GM12878 (cell line): ENCODE measurements at places on chromosomes 4 and X.

GRCh38 chr4:162761965-162762364 is 404.7 kb downstream of the NAF1 start:
- DNase-seq = no peak

DNA sequence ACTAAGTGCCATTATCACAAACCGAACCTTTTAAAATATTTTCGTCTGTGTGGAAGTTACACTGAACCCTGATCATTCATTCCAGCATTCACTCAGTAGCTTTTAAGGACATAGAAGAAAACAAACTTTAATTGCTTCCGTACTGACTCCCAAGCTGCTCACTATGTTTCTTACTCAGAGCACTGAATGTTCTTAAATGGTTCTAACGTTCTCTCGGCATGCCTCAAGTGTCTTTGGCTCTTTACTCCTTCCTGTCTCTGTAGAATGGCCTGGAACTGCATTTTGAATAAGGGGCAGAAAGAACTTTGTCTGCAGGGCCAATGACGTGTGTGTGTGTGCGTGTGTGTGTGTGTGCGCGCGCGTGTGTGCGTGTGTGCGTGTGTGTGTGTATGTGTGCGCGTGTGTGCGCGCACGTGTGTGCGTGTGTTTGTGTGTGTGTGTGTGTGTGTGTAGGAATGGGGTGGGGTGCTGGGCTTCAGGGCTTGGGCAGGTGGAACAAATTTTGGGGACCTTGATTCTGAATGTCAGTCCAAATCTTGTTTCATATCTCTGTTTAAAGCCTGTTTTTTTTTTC is 50.5 kb upstream of the PAQR3 start:
- DNase-seq = no peak

DNA sequence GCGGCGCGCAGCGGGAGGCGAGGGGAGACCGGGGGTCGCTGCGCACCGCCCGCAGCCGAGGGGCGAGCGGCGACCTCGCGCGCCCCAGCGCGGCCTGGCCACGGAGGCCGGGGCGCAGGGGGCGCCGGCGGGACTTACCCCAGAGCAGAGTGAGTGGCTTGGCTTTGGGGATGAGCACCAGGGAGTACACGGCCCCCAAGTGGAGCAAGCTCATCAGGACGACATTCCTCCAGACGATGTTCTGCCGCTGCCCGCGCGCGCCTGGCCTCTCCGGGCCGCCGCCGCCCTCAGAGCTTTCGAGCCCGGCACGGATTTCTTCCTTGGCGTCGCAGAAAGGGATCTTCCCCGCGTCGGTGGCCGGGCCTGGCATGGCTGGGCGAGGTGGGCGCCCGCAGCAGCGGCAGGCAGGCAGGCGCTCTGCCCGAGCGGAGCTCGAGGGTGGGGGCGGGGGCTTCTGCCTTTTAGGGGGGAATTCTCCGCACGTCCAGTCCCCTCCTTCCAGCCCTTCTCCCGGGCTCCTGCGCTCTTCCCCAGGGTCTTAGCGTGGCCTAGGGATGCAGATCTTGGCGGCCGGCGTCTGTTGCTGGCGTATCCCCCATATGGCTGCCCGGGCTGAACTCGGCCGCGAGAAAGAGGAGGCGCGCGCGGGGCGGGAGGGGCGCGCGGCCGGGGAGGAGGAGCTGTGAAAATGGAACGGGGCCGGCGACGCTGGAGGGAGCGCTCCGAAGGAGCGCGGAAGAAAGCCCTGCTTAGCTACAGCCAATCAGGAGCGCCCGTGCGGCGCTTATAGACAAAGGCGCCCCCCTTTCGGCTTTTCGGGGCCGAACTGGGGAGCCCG is at the start of gene SCD5:
Gene SCD5 (minus strand): TSS at position 629 of the 838 bp plus-strand sequence. CDS start 259 bp downstream, at position 370.
- no peak for DNase-seq

GRCh38 chrX:22041907-22042530 is 9.9 kb downstream of the PHEX start:
- DNase-seq = no peak

- no peak for DNase-seq
These were observed 338.0 kb downstream of the SPOCK3 start for GRCh38 chr4:166896254-166896653.

DNA sequence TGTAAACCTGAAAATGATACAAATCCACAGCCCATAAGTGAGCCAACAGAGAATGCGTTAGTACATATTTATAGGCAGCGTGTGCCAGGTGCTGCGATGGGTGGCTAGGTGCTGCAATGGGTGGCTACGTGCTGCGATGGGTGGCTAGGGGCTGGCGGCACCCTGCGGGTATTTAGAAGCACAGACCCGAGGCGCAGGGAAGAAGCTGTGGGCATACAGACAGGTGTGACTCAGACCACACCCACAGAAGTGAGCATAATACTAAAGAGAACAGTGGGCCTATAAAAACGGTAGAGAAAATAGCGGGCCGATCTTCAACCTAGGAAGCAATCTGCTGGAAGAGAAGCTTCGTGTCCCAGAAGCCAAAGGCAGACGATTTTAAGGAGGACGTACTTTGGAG is 81.1 kb downstream of the FAT1 start:
- no peak for DNase-seq

GRCh38 chrX:150625875-150626274 is 57.5 kb downstream of the MTM1 start:
- DNase-seq = no peak

DNA sequence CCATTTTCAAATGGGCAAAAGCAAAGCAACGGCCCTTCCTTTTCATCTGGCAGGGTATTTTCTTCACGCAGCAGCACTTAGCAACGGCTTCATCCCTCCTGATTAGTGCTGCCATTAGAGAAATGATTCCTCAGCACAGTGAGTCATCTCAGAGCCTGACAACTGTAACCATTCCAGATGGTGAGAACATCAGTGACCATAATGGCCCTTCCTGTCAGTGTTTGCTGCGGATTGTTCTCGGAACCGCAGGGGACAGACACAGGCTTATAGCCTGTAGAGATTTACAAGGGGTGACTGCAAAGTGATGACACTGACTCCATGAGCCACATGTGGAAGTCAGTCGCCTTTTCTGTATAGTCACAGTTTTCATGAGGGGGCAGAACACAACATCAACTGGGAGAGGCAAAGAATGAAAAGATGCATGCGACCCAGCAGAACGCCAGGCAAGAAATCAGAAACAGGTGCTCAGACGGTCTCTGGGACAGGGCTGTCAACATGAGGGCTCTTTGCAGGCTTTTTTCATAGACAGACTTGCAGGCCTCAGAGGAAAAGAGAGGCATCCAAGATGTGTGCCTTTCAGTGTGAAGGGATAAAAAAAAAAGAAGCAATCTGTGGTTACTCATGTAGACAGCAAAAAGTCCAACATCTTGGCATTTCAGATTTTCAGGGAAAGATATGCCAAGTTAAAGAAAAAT is 69.9 kb upstream of the FBXW7 start:
- DNase-seq = no peak
